ENCODE measurements at places on chromosomes 16 and 17. TPM values are rescaled to one million over a fixed set of nuclear protein-coding genes. Genes with fewer than 3 reads are reported as not detected.
A peak's percentile ranks its signal among the peaks of the same experiment; 100 is the strongest.

Gene OR4D2
- total RNA-seq: not detected

DNA sequence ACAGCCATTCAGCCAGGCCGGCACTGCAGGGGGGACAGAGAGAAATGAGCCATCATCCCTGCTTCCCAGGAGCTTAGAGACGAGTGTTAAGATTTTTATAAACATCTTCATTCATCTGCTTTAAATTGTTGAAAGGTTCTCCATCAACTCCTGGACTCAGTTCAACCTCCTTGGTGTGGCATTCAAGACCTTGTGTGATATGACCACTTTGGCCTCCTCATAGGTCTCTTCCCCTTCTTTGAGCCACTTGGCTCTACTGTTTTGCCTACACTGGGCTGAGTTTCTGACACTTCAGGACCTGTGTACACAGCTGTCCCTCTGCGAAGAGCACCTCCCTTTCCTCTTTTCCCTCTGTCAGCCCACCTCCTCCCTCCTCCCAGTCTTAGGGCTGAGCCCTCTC is 4.3 kb downstream of the DOC2B start:
- DNase-seq: no peak

GRCh38 chr17:32288615-32289014 is 23.0 kb downstream of the RHBDL3 start:
- no peak for DNase-seq

DNA sequence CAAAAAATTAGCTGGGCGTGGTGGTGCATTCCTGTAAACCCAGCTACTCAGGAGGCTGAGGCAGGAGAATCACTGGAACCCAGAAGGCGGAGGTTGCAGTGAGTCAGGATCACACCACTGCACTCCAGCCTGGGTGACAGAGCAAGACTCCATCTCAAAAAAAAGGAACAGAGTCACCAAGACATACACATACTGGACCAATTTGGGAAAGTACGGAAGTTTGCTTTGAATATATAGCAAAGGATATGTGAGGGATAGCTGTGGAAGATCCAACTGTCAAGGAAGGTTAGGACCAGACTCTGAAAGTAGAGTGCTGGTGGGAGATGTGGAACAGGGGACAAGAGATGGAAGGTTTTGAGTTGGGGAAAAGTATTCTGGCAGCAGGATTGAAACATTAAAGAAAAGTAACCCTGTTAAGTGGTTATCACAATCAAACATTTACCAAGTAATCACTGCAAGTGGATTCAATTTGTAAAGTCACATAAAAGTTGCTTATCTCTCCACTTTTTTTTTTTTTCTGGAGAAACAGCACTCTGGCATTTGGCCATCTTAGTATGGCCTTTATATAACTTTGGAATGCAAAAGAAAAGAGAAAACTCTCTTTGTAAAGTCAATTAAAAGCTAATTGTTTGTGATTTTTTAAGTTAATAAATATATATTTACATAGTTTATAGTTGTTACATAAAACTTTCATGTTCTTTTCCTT is 259.4 kb upstream of the TBX2 start:
- no peak for DNase-seq

DNA sequence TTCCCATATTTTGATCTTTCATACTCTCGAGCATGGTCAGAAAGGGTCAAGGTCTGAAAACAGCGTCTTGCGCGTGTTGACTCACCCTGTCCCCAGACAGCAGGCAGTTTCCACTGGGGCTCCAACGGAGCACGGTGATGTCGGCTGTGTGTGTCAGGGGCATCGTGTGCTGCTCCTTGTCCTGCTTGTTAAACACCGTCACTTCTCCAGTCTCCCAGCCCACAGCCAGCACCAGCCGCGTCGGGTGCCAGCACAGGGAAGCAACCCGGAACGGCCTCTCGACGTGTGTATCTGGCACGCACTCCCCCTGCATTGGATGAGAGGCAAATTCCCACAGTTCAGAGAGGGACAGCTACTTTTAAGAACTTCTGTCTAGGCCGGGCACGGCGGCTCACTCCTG is 9.6 kb downstream of the IFT140 start:
- no peak for DNase-seq

GRCh38 chr17:21033350-21033749 is 9.5 kb downstream of the USP22 start:
- DNase-seq: peak; percentile 20

DNA sequence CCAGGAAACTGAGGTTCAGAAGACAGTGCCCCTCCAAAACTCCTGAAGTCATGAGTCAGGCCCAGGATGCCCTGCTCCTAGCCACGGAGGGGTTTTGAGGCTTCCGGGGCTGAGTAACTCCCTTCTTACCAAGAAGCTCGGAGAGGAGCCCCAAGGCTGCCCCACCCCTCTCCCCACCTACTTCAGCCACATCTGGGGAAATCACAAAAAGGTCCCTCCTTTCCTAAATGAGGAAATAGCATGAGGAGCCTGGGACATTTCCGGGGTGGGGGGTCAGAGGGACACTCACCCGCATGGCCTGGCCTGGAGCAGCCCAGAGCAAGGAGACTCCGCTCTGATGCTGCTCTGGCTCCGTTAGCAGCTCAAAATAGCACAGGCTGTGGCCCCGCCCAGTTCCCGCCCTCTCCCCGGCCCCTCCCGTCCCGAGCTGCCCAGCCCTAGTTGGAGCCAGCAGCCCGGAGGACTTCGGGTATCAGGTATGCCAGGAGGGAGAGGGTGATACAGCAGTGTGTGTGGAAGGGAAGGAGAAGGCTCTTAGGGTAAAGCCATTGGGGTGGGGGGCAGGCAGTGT is 40.1 kb downstream of the MYO18A start:
- DNase-seq: peak; percentile 80

DNA sequence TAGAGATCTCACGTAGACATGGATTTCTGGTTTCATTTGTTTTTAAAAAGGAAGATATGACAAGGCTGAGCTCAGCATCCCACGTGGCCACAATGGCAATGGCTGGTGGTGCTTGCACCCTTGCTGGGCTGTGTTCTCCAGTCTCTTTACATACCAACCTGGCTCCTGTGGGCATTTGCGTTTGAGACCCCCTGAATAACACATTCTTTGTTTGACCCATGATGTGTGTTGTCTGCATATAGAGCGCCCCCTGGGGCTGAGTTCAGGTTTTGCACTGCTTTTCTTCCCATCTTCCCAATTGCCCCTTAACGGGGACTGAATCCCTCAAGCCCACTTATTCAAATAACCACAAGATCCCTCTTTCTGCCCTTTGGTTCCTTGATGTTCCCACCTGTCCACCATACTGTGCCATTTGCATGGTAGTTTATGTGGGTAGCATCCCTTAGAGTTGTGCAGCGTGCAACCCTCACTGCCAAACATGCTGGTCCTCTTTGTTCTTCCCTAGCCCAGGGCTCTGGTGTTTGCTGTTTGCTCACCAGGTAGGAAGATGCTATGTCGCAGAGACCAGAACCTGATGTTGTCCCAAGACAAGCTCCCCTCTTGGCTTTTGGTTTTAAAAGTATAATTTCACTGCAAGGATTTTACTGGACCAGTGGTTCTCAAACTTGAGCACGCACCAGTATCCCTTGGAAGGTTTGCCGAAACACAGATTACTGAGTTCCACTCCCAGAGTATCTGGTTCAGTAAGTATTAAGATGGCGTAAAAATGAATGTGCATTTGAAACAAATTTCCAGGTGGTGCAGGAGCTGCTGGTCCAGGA is 38.5 kb upstream of the NKD1 start:
- peak; percentile 28 for DNase-seq

Gene CRYM
- 0.10 TPM for total RNA-seq

Gene IL17C
- not detected for total RNA-seq

Gene IRX6
- total RNA-seq: not detected

GRCh38 chr17:77999413-78000173 is 41.1 kb downstream of the TNRC6C start:
- DNase-seq: peak; percentile 51

- peak; percentile 47 for DNase-seq
These were observed 609.9 kb upstream of the SALL1 start for GRCh38 chr16:51761001-51761400.

Gene TAC4
- total RNA-seq: not detected

GRCh38 chr17:63698381-63698885 is 1.5 kb downstream of the LIMD2 start:
- DNase-seq: no peak

Gene FTO
- total RNA-seq: 81.4 TPM

Gene DNAH17
- total RNA-seq: 0.12 TPM

DNA sequence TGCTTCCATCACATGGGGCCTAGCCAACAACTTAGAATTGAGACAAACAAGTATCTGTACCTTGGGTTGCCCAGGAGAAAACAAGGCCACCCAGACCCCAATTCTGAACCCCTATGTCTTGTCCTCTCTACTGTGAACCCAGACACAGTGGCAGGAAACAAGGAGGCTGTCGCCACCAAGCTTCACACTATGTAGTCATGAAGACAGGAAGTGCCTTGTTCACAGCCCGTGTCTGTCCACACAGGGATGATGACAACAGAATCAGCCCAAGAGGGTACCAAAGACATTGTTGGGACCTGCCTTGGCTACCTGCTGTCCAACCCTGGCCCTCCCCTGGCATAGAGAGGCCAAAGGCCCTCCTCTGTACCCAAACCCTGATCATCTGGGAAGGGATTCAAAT is 84.8 kb downstream of the CDYL2 start:
- DNase-seq: no peak

DNA sequence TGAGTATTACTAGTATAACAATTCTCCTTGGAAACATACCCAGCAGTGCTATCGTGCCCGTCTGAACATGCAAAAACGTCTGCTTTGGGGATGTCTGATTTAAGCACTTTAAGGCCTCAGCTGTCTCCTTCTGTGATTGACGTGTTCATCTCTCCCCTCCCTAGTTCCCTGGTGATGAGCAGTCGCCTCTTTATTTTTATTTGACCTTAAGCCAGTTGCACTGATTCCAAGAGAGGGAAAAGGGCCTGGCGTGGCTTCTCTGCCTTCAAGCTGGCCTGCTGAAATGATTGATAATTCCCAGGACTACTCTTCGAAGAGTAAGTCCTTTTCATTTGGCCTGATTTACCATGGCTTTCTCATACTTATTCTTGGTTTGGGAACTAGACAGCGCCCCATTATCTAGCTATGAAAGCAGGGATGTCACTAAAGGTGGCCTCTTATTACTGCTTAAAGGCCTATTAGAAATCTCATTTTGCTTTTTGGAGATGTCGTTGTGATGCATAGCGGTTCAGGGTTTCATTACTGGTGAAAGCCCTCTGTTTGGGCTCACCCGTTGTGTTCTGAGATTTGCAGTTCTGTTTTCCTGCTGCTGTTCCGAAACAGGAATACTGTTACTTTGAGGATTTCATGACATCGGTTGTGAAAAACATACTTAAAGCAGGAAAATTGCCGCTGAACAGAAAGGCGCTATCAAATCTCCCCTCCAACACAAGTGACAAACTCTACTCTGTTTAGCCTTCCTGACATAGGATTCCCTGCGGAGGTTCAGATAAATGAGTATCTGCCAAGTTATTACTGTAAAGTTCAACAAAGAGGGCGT is 65.5 kb downstream of the IQCK start:
- no peak for DNase-seq

- peak; percentile 33 for DNase-seq
These were observed 11.2 kb downstream of the ENPP7 start for GRCh38 chr17:79741751-79742588.

GRCh38 chr17:47789611-47790561 is 31.7 kb downstream of the OSBPL7 start:
- DNase-seq: peak; percentile 35

GRCh38 chr16:4828567-4829321 is 18.3 kb downstream of the GLYR1 start:
- no peak for DNase-seq

Gene C16orf46
- total RNA-seq: 0.60 TPM

DNA sequence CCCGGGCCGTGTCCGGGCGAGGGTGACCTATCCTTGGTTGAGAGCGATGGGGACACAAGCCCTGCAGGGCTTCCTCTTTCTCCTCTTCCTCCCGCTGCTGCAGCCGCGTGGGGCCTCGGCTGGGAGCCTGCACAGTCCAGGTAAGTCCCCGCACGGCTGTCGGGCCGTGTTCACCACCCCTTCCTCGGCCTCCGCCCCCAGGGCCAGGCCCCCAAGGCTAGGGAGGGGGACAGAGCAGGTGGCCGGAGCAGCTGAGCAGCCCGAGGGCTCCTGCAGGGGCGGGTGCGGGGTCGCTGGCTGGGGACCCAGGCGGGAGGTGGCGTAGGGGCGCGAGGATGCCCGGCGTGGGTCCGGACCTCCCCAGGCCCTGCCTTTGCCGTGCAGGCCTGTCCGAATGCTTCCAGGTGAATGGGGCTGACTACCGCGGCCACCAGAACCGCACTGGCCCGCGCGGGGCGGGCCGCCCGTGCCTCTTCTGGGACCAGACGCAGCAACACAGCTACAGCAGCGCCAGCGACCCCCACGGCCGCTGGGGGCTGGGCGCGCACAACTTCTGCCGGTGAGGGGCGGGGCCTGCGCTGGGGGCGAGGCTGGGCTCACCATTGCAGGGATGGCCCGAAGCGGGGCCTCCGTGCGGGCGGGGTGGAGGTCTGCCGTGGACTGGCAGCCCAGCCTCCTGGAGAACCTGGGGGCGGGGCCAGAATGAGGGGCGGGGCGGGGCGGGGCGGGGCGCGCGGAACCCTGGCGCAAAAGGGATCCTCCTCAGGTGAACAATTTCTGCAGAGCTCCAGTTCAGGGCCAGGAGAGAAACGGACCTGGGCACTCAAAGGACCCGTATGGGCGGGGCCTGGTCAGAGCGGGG is 631 bp downstream of the KREMEN2 start:
- peak; percentile 29 for DNase-seq

Gene KCNJ18
- total RNA-seq: not detected

Gene GPR142
- not detected for total RNA-seq

- DNase-seq: peak; percentile 26
These were observed 397 bp downstream of the NCOR1 start for GRCh38 chr17:16215002-16215272.

DNA sequence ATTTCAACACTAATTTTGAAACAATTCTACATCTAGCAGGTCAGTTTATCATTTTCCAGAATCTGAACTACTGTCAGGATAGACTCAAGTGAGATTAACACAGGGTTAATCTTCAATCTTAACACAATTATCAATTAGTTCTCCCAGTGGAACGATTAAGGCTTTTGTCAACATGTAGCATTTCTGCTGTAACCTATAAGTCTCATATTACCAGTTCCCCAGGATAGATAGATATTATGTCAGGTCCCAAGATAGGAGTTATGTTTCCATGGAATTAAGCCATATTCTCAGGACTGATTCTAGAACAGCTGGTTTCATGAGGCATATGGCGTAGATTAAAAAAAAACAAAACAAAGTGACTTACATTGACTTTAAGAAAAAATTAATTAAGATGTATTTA is 4.4 kb upstream of the FBF1 start:
- DNase-seq: no peak

Gene OR3A2
- total RNA-seq: not detected

GRCh38 chr16:19751478-19752385 is 33.7 kb downstream of the IQCK start:
- DNase-seq: no peak

DNA sequence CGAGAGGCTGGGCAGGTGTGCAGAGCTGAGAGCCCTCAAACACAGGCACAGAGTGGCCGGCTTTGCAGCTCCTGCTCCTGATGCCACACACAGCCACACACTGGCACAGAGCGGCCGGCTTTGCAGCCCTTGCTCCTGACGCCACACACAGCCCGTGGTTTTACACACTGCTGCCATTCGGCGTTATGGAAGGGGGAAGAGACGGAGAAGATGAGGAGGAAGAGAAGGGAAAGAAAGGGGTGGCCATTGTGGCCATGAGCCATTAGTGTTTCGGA is 26.8 kb downstream of the WSCD1 start:
- DNase-seq: no peak

Gene PERCC1
- not detected for total RNA-seq

GRCh38 chr17:73759734-73760438 is 115.6 kb upstream of the SDK2 start:
- DNase-seq: peak; percentile 40

GRCh38 chr17:49554694-49555494 is 20.8 kb upstream of the NXPH3 start:
- no peak for DNase-seq

Gene HAS3
- 0.72 TPM for total RNA-seq
